Common myeloid progenitor, CD34-positive (primary cell): ENCODE measurements at places on chromosomes 3 and 15.

GRCh38 chr3:140834266-140835037, 107.2 kb upstream of the SLC25A36 start:
- no peak for DNase-seq

DNA sequence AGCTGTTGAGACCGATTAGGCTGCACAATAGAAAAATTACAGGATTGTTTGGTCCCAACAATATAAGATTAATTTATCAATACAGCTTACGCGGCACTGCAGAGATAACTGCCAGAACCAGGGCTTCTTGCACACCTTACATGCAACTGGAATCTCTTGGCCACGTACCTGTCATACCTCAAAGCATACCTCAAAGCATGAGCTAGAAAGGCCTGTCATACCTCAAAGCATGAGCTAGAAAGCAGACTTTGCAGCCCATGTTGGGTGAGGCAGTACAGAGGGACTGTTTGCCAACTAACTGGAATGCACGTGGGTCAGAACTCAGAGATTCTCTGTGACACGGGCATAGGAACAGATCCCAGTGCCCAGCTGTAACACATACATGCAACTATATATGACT, 34.7 kb downstream of the NTRK3 start:
- no peak for DNase-seq

DNA sequence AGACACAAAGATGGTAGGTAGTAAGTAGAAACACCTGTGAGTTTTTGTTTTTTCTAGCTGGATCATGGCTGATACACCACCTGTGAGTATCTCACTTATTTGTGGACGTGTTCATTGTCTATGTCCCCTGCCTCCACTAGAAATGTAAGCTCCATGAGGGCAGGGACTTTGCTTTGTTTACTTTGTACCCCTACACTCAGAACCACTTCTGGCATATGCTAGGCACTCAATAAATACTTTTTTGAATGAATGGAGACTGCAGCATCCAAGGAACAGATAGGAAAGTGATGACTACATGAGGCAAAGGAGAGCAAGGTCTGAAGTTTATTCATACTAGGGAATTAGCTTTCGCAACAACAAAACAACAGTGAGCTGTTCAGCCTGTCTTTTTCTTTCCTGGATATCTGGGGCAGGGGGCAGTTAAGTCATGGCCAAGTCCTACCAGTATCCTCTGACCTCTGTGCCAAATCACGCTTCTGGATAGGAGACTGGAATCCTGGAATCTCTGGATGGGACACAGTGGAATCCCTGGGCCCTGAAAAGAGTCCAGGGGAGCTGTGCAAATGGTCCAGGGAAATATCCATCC, 11.6 kb upstream of the EPB42 start:
- DNase-seq: no peak

DNA sequence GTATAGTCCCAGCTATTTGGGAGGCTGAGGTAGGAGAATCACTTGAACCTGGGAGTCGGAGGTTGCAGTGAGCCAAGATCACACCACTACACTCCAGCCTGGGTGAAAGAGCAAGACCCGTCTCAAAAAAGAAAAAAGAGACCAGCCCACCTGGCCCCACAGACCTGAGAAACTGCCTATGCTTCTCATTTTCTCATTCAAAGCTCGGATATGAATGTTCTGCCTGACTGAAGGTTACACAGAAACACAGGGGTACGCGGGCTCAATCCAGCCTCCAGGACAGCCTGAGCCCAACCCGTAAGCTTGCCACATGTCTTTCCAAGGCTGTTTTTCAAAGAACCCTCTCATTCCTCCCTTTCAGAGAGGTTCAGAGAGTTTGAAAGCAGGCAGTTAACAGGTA, 9.7 kb upstream of the LRRC15 start:
- no peak for DNase-seq

DNA sequence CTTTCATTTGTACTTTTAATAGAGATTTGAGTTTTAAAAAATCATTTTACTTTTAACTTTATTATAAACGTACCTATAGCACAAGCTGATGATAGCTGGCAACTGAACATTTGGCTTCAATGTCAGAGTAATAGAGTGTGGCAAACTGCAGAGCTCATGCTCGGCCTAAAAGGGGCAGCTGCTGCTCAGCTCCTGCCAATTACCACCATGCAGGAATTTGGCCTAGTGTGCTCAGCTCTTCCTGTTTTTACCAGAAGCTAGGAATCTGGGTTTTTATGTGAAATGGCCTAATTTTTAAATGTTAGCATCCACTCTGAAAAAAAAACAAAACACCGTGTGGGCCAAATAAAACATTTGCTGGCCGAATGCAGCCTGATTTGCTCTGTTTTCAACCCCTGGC, 1.8 kb downstream of the IFT122 start:
- no peak for DNase-seq
